ENCODE measurements at places on chromosomes 5 and 9. TPM values are rescaled to one million over a fixed set of nuclear protein-coding genes. Genes with fewer than 3 reads are reported as not detected.

Gene PTBP3
- total RNA-seq = 43.3 TPM

Gene SEPTIN8
- 28.5 TPM for total RNA-seq

Gene OMD
- total RNA-seq = not detected

Gene CATSPER3
- total RNA-seq = under 0.01 TPM

Gene HTR1A
- not detected for total RNA-seq

Gene GAS1
- 2.4 TPM for total RNA-seq

Gene ACTBL2
- total RNA-seq = under 0.01 TPM

Gene PCDHA9
- total RNA-seq = 0.09 TPM

Gene PPP2R2B
- total RNA-seq = not detected

Gene FAXDC2
- 15.5 TPM for total RNA-seq

Gene C9orf153
- 0.34 TPM for total RNA-seq

Gene PKD2L2
- not detected for total RNA-seq

Gene SHC3
- total RNA-seq = 0.17 TPM

Gene TMEM215
- not detected for total RNA-seq

Gene OR1J2
- not detected for total RNA-seq

Gene FBP2
- not detected for total RNA-seq

Gene PDGFRB
- total RNA-seq = 10.4 TPM

Gene FOXD4L3
- total RNA-seq = under 0.01 TPM

Gene LMNB1
- 22.5 TPM for total RNA-seq

Gene CNTFR
- total RNA-seq = not detected

Gene SMIM23
- not detected for total RNA-seq

Gene IL5
- not detected for total RNA-seq

Gene MGAT1
- total RNA-seq = 105 TPM

Gene PROB1
- total RNA-seq = 3.7 TPM

Gene POLR3G
- 2.3 TPM for total RNA-seq

Gene PCDHGA8
- 1.5 TPM for total RNA-seq

Gene OR1Q1
- total RNA-seq = not detected

Gene TRIM14
- 0.95 TPM for total RNA-seq

Gene IFNW1
- total RNA-seq = not detected

Gene PAEP
- not detected for total RNA-seq

Gene SLC25A2
- 0.09 TPM for total RNA-seq

Gene SLC45A2
- 0.11 TPM for total RNA-seq

Gene RAPGEF6
- 26.5 TPM for total RNA-seq

Gene GPBP1
- total RNA-seq = 73.1 TPM

Gene RNF130
- 45.3 TPM for total RNA-seq

Gene HMHB1
- not detected for total RNA-seq

Gene DYNC2I2
- 30.9 TPM for total RNA-seq

Gene FREM1
- total RNA-seq = under 0.01 TPM

Gene NRARP
- 23.0 TPM for total RNA-seq

Gene FABP6
- total RNA-seq = not detected

Gene SOWAHA
- total RNA-seq = not detected

Gene CDC42SE2
- 67.4 TPM for total RNA-seq

Gene CD72
- total RNA-seq = 0.11 TPM

Gene SLC1A3
- total RNA-seq = not detected

Gene ARID3C
- total RNA-seq = under 0.01 TPM

Gene HAPLN1
- total RNA-seq = not detected

All from dermis lymphatic vessel endothelial cell (primary cell).